ENCODE measurements at places on chromosomes 12 and 14. TPM values are rescaled to one million over a fixed set of nuclear protein-coding genes. Genes with fewer than 3 reads are reported as not detected.

The PZP gene
- total RNA-seq, result 2.1 TPM

The TMEM132D gene
- total RNA-seq, result 1.0 TPM

The SPX gene
- total RNA-seq, result 1.2 TPM

The GALNT16 gene
- total RNA-seq, result 8.4 TPM

The IL26 gene
- not detected for total RNA-seq

The YLPM1 gene
- 42.5 TPM for total RNA-seq

The CIROP gene
- total RNA-seq, result not detected

The ANKS1B gene
- total RNA-seq, result 6.5 TPM

The TSHR gene
- 1.4 TPM for total RNA-seq

The KLHL33 gene
- total RNA-seq, result 0.24 TPM

GRCh38 chr14:60196291-60196690 is 31.1 kb upstream of the DHRS7 start:
- H3K4me1 ChIP-seq, result no peaks in the 10 kb centered on the region
- H3K4me3 ChIP-seq, result no peak overlapping the region
- H3K27ac ChIP-seq, result no peak overlapping the region
- H3K36me3 ChIP-seq, result no peaks in the 10 kb centered on the region

GRCh38 chr12:124774462-124775167 is 89.0 kb downstream of the SCARB1 start:
- no peak overlapping the region for H3K4me3 ChIP-seq
- no peaks in the 10 kb centered on the region for H3K27me3 ChIP-seq
- no peak overlapping the region for H3K27ac ChIP-seq

DNA sequence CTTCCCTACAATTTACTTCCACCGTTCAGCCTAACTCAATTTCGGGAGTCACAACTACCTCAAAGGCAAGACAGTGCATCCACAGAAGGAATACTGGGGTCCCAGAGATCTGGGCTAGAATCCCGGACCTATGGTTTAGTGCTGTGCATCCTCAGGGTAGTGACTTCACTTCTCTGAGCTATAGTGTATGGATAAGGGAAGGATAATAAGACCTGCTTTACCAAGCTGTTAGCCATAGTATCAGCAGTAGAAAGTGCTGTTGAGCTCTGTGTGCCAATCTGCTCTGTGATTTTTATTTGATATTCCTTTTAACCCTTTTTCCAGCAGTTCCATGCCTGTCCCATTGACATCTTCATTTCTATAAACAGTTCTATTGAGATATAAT is 1044.3 kb downstream of the BCL11B start:
- no peaks in the 10 kb centered on the region for H3K36me3 ChIP-seq
- no peak for DNase-seq
- no peaks in the 10 kb centered on the region for H3K27me3 ChIP-seq
- H3K4me3 ChIP-seq, result no peak overlapping the region
- no peaks in the 10 kb centered on the region for H3K4me1 ChIP-seq

GRCh38 chr12:32273063-32273522 is 126.3 kb upstream of the FGD4 start:
- DNase-seq, result no peak
- H3K27me3 ChIP-seq, result no peaks in the 10 kb centered on the region
- no peaks in the 10 kb centered on the region for H3K36me3 ChIP-seq
- H3K4me3 ChIP-seq, result no peak overlapping the region
- peaks cover 10% of the 10 kb centered on the region for H3K4me1 ChIP-seq
- H3K27ac ChIP-seq, result no peak overlapping the region

- H3K27me3 ChIP-seq, result no peaks in the 10 kb centered on the region
- H3K36me3 ChIP-seq, result no peaks in the 10 kb centered on the region
- peak; percentile 23 for DNase-seq
- no peak overlapping the region for H3K4me3 ChIP-seq
Observed at GRCh38 chr14:64060648-64061096, 207.9 kb downstream of the SYNE2 start.

DNA sequence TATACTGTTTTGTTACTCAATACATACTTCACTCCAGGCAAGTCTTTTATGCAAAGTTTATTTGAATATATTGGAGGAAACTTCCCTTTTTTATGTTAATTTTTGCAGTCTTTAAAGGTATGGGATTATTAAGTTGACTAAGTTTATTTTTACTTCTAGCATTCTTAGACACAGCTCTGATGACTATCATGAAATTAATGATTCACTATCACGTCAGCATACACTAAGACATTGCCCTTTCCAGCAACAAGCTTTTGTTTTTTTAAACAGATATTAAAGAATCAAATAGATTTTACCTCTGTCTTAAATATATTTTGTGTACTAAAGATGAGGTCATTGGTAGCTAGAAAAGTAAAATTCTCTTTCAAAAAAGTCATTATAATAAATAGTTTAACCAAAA is 52.1 kb downstream of the DERA start:
- no peak overlapping the region for H3K27ac ChIP-seq
- no peaks in the 10 kb centered on the region for H3K36me3 ChIP-seq
- no peak for DNase-seq
- no peak overlapping the region for H3K4me3 ChIP-seq

- H3K27ac ChIP-seq, result no peak overlapping the region
- no peaks in the 10 kb centered on the region for H3K36me3 ChIP-seq
- H3K27me3 ChIP-seq, result no peaks in the 10 kb centered on the region
- H3K4me3 ChIP-seq, result no peak overlapping the region
- DNase-seq, result peak; percentile 57
- no peaks in the 10 kb centered on the region for H3K4me1 ChIP-seq
Observed at GRCh38 chr14:94412671-94413638, 24.6 kb upstream of the SERPINA1 start.

GRCh38 chr12:112198120-112198733 is 72.9 kb downstream of the TRAFD1 start:
- H3K4me1 ChIP-seq, result no peaks in the 10 kb centered on the region
- peaks cover 52% of the 10 kb centered on the region for H3K36me3 ChIP-seq
- no peak overlapping the region for H3K4me3 ChIP-seq
- H3K27me3 ChIP-seq, result no peaks in the 10 kb centered on the region
- no peak overlapping the region for H3K27ac ChIP-seq

DNA sequence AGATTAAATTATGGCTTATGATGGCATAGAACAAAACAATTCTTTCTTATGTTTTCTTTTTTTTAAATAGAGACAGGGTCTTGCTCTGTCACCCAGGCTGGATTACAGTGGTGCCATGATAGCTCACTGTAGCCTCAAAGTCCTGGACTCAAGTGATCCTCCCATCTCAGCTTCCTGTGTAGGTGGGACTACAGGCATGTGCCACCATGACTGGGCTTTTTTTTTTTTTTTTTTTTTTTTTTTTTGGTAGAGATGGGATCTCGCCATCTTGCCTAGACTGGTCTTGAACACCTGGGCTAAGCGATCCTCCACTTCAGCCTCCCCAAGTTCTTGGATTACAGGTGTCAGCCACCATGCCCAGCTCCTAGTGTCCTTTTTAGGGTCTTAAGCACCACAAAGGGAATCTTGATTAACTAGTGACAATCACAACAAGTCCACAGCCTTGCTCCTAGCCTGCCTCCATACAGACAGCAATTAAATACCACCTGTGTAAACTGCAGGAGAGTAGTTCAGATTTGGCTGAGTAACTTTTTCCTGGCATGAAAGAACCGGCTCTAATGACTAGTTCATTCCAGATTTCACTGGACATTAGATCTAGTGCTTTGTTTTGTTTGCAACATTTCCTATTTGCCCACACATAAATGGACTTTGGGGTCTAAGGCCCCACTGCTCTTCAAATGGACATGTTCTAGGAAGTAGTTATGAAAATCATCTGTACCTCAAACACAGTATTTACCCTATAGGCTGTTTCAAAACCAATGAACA is 61.6 kb downstream of the SH2B3 start:
- H3K27ac ChIP-seq, result no peak overlapping the region
- no peak for DNase-seq
- H3K4me3 ChIP-seq, result no peak overlapping the region
- no peaks in the 10 kb centered on the region for H3K4me1 ChIP-seq

DNA sequence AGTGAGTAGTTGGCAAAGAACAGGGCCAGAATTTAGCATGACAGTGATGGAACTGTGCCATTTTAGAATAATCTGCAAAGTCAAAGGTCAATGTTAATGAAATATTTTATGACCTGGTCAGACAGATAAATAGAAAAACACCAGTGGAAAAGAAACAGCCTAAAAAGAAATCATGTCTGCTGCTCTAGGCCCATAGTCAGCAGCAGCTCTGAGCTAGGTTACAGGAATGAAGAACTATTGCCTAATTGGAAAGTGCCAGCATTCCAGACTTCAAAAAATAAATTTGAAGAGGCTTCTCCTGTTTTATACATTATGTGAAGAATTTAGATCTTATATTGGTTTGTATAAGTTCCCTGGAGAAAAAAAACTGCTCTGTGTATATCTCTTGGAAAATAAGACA is 9.8 kb downstream of the NPC2 start:
- H3K27me3 ChIP-seq, result no peaks in the 10 kb centered on the region
- H3K4me1 ChIP-seq, result peaks cover 26% of the 10 kb centered on the region
- H3K36me3 ChIP-seq, result peaks cover 57% of the 10 kb centered on the region
- no peak overlapping the region for H3K4me3 ChIP-seq

DNA sequence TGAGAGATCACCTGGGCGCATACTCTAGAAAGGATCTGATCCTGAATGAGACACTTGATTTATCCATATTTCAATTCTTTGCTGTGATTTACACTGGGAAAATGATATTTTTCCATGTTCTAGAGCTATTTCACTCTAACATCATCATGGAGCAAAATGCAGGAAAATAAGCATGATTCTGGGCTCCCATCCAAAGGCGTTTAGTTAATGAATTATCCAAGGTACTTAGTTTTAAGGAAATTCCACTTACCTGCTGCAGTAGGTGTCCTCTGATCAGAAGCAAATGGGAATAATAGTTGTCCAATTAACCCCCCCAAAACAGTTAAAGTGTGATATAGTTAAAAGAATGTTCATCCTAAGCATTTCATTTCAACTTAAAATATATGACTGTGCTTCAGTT is 204.5 kb upstream of the PRKD1 start:
- H3K4me3 ChIP-seq, result no peak overlapping the region
- H3K27ac ChIP-seq, result no peak overlapping the region
- no peaks in the 10 kb centered on the region for H3K4me1 ChIP-seq
- H3K27me3 ChIP-seq, result no peaks in the 10 kb centered on the region

- H3K4me1 ChIP-seq, result no peaks in the 10 kb centered on the region
- DNase-seq, result no peak
- no peaks in the 10 kb centered on the region for H3K27me3 ChIP-seq
- H3K36me3 ChIP-seq, result no peaks in the 10 kb centered on the region
- H3K27ac ChIP-seq, result no peak overlapping the region
- no peak overlapping the region for H3K4me3 ChIP-seq
Observed at GRCh38 chr14:67524634-67524963, 8.5 kb upstream of the PLEKHH1 start.

GRCh38 chr12:131133015-131133905 is 179.6 kb downstream of the ADGRD1 start:
- H3K36me3 ChIP-seq, result no peaks in the 10 kb centered on the region
- no peak overlapping the region for H3K4me3 ChIP-seq

GRCh38 chr14:90639641-90640040 is 176.6 kb downstream of the TTC7B start:
- H3K36me3 ChIP-seq, result no peaks in the 10 kb centered on the region
- no peaks in the 10 kb centered on the region for H3K27me3 ChIP-seq
- peaks cover under 1% of the 10 kb centered on the region for H3K4me1 ChIP-seq
- no peak overlapping the region for H3K27ac ChIP-seq
- no peak overlapping the region for H3K4me3 ChIP-seq
- no peak for DNase-seq

GRCh38 chr14:49636866-49637265 is 1.8 kb upstream of the DNAAF2 start:
- no peak for DNase-seq
- no peak overlapping the region for H3K4me3 ChIP-seq
- H3K36me3 ChIP-seq, result no peaks in the 10 kb centered on the region
- H3K27ac ChIP-seq, result no peak overlapping the region

DNA sequence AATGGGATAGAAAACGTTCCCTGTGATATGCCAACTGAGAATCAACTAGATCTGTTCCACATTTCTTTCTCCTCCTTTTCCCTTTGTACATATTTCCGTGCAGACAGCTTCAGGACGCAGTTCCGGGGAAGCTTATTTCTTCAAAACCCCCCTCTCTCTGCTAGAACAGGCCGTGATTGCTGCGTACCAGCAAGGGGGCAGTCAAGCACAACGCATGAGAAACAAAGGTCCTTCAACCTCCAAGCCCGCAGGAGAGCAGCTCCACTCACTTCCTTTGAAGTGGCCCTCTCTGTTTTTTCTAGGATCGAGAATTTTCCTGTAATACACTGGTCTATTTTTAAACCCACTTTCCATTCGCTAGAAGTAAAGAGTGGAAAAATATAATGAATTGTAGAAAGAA is 80.8 kb downstream of the ZNF664 start:
- DNase-seq, result peak; percentile 72
- H3K27me3 ChIP-seq, result no peaks in the 10 kb centered on the region
- H3K4me3 ChIP-seq, result no peak overlapping the region
- H3K4me1 ChIP-seq, result peaks cover 9% of the 10 kb centered on the region
- no peaks in the 10 kb centered on the region for H3K36me3 ChIP-seq
- no peak overlapping the region for H3K27ac ChIP-seq

GRCh38 chr12:7373226-7373625 is 69.4 kb downstream of the ACSM4 start:
- H3K27ac ChIP-seq, result no peak overlapping the region
- no peak overlapping the region for H3K4me3 ChIP-seq
- no peaks in the 10 kb centered on the region for H3K36me3 ChIP-seq

GRCh38 chr12:79563021-79563740 is 127.6 kb downstream of the PAWR start:
- H3K36me3 ChIP-seq, result no peaks in the 10 kb centered on the region
- no peak for DNase-seq
- H3K27ac ChIP-seq, result no peak overlapping the region
- no peaks in the 10 kb centered on the region for H3K27me3 ChIP-seq

DNA sequence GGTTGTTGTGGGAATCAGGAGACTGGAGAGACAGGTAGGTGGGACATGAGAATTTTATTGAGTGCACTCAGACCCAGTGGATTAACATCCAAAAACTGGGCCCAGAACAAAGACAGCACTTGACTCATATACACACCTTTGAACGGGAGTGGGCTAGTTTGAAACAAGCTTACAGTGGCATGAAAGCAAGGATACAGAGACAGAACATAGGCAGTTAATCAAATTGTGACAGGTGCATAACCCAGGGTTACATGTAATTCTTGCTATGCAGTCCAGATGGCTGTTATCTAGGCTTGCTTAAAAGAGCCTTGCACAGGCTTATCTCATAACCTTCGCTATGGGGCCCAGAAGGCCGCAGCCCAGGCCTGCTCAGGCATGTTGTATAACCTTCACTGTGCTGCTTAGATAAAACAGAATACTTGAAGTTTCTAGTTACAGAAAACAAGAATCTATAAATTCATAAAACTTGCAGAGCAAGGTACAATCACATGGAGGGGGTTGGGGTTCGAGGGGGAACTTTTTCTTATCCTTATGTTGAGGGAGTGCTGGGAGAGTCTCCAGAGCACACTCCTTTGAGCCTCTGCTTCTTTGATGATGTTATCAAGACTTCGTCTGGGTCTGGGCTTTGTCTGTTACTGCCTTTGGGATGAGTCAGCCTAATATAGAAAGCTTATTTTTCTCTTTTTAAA is 81.7 kb downstream of the TNFAIP2 start:
- peaks cover 9% of the 10 kb centered on the region for H3K4me1 ChIP-seq
- no peaks in the 10 kb centered on the region for H3K36me3 ChIP-seq
- no peak overlapping the region for H3K4me3 ChIP-seq
- H3K27ac ChIP-seq, result no peak overlapping the region
- DNase-seq, result no peak
